ENCODE measurements at places on chromosomes 4 and X.

GRCh38 chr4:121696581-121697461, at the start of gene ANXA5:
Gene ANXA5, minus strand, starts transcription at chr4:121696980. Its CDS starts 391 bp downstream, at chr4:121696589.
- DNase-seq = peak; percentile 54

- DNase-seq = no peak
Measured at GRCh38 chr4:57672846-57673433, 562.8 kb upstream of the IGFBP7 start.

- no peak for DNase-seq
Measured at GRCh38 chr4:31411565-31411964, 691.4 kb downstream of the PCDH7 start.

DNA sequence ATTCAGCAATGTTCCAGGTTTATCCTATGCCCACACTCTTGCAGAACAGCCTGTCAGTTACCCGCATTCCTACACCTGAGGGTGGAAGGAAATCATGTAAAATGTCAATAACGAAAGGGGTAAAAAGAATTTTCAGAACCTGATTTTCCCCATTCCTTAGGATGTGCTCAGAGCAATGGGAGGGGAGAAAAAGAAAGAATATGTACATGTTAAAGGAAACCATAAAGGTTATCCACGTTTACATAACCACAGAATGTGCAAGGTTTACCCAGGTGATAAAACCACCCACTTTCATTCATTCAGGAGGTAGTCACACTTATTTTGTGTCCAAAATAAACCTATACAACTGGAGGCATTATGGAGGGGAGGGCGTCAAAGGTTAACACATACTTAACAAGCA, 335.5 kb downstream of the ZNF674 start:
- DNase-seq = no peak

DNA sequence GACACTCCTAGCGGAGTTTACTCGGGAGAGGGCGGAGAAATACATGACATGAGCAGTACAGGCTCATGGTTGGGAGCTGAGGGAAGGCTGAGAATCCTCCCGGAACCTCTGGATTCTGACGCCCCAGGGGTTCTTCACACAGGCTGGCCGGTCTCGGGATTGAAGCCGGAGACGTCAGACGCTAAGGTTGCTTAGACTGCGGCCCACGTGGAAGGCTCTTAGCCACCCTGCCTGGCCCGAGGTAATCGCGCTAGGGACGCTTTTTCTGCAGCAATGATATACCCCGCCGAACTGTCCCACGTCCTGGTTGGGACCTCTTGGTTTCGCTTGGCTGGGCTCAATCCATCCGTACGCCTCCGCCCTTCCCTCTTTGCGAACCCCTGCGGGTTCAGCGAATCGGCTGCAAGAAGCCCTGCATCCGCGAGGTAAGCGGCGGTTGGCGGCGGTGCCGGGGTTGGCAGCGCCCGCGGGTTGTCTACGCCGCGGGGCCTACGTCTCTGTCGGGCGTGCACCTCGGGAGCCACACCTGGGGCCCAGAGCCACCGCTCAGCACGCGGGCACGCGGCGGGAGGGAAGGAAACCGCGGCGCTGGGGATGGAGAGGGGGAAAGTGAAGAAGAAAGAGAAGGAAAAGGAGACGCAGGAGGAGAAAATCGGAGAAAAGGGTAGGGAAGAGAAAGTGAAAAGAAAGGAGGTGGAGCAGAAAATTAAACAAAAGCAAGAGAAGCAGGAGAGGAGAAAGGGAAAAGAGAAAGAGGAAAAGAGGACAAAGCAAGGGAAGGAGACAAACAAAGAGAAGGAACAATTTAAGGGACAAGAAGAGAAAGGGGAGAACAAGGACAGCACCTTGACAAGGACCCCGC, at the start of gene ARL9:
Gene ARL9 (plus strand): TSS at position 523 of the 862 bp plus-strand sequence. CDS start 72 bp downstream, at position 595.
- DNase-seq = no peak

DNA sequence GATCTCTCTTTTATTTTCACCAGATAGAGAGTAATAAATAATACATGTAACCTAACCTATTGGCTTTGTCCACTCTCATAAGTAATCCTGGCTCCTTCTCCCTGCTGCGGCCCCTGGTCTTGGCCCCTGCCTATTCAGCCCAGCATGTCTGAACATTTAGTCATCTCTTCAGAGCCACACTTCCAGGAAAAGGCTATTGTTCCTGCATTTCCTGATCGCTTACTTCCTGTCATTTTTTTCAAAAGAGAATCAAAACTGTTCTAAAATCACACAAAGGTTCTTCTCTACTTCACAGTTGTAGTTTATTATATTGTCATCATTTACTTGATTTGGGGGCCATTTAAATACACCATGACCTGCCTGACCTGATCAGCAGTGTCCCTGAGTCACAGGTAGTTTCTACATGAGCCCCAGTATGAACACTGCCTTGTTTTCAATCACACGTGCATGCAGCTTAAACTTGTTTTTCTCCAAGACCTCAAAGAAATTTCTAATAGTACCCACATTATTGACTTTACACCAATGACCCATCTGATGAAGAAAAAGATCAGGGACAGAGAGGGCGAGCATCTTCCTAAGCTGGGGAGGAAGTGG, 47.4 kb upstream of the KDR start:
- no peak for DNase-seq

DNA sequence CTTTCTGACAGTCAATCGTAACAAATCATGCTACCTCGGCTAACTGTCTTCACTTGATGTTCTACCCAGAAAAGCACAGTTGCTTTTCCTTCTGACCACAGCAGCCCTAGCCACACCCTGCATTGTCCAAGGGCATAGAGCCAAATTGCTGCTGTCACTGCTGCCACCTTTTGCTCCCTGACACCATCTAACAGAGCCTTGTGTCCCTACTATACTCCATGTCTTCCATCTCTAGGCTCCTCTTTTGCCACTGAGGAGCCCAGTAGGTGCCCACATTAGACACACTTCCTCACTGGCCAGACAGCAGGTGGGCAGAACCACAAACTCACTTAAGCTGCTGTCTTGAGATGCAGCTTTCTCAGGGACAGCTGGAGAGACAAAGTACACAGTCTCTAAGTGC, 91.4 kb downstream of the ANXA3 start:
- DNase-seq = no peak

GRCh38 chr4:182897601-182898478, 19.3 kb downstream of the DCTD start:
- DNase-seq = no peak

DNA sequence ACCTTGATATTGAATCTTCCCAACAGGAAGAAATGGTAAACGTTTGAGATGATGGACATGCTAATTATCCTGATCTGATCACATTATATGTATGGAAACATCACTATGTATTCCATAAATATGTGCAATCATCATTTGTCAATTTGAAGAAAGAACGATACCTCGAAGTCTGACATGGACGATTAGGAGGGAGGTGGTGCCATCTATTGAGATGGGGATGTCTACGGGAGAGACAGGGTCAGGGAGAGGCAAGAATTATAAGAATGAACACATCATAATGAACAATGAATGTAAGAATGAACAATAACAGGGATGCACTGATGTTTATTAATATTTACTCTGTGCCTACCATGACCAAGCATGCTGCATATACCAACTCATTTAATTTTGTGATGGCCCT, 93.7 kb upstream of the SOD3 start:
- no peak for DNase-seq

DNA sequence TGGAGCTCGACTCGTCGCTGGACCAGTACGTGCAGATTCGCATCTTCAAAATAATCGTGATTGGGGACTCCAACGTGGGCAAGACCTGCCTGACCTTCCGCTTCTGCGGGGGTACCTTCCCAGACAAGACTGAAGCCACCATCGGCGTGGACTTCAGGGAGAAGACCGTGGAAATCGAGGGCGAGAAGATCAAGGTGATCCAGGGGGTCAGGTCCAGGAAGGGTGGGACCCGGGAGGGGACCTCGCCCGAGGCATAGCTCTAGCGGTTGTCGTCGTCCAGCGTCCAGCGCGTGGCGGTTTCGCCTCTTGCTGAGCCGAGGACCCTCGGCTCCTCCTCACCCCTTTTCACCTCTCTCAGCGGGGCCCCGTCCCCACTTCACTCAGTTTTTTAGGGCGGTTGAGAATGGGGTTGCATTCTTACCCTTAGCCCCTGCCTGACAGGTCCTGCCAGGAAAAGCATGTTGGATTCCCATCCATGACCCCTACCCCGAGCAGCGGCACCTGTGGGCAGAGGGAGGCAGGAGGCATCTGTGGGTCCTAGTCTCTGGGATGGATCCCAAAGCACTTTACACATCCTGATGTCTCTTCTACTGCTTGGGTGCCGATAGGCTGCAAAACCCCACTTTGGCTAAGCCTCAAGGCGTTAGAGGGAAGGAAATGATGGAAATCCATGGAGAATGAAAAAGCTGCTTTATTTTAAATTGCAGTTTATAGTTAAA, 524 bp downstream of the RAB33A start:
- peak; percentile 31 for DNase-seq

GRCh38 chr4:58553679-58554078, 1443.5 kb upstream of the IGFBP7 start:
- no peak for DNase-seq

DNA sequence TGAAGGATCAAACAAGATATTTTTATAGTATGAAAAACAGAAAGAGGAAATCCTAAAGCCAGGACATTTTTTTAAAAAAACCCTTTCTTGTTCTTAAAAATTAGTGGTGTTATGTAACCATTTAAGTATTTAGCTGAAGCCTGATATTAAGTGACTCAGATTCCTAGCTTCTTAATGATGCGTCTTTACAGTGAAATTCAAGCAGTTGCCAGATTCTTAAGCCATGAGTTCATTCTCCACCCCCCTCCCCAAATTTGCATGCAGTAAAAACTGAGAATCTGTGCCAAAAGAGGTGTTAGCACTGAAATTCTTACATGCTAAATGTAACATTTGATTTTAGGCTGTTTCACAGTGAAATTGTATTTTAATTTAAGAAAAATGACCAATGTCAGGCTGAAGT, 180.8 kb downstream of the RAPGEF2 start:
- no peak for DNase-seq

GRCh38 chr4:153227469-153228075, 23.3 kb downstream of the TRIM2 start:
- no peak for DNase-seq

DNA sequence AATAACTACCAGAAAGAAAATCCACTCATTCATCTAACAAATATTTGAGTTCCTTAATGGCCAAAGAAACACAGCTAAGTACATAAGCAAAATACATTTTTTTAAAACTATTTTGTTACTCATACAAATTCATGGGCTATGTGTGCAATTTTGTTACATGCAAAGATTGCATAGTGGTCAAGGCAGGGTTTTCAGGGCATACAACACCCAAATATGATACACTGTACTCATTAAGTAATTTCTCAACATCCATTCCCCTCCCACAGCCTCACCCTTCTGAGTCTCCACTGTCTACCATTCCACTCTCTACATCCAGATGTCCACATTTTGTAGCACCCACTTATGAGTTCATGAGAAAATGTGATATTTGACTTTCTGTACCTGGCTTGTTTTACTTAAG, 58.2 kb downstream of the BRWD3 start:
- no peak for DNase-seq
